ENCODE measurements at places on chromosomes 16 and 17.
A peak's percentile ranks its signal among the peaks of the same experiment; 100 is the strongest.

DNA sequence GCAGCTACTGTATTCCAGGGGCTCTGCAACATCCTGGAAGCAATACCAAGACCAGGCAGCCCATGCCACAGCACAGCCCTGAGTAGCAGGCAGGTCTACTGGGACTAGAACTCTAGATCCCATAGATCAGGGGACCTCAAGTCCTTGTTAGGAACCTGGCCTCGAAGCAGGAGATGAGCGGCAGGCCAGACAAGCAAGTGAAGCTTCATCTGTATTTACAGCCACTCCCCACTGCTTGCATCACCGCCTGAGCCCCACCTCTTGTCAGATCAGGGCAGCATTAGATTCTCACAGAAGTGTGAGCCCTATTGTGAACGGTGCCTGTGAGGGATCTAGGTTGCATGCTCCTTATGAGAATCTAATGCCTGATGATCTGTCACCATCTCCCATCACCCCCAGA lies 295.7 kb upstream of the TNRC6C start:
- no peak for DNase-seq

DNA sequence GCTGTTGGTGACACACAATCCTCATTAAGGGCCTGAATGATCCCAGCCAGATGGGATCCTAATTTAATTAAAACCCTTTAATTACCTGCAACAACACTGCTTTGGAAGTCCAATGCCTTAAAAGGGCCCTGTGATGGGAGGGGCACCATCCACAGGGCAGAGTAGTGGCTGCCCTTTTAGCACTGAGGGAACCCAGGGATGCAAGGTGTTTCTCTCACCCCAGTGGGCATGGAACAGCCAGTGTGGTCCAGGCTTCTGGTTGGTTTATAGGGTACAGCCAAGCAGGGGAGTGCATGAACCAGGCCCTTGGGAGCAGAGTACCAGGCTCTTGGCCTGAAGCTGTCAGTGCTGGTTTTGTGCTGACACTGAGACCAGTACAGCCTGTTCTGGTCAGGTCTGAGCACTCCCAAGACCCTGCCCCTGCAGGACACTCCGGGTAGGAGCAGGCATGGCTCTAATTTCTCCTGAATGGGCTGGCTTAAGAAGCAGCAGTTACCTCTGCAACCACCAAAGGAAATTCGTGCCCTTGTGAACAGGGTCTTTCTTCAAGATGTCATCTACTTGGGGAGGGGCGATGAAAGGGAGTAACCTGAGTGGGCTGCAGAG lies 9.9 kb downstream of the NXPH3 start:
- DNase-seq = no peak

GRCh38 chr17:1367351-1367745 lies 32.7 kb downstream of the YWHAE start:
- no peak for DNase-seq

- no peak for DNase-seq
Observed at GRCh38 chr17:41530062-41531048, 2.2 kb upstream of the KRT19 start.

DNA sequence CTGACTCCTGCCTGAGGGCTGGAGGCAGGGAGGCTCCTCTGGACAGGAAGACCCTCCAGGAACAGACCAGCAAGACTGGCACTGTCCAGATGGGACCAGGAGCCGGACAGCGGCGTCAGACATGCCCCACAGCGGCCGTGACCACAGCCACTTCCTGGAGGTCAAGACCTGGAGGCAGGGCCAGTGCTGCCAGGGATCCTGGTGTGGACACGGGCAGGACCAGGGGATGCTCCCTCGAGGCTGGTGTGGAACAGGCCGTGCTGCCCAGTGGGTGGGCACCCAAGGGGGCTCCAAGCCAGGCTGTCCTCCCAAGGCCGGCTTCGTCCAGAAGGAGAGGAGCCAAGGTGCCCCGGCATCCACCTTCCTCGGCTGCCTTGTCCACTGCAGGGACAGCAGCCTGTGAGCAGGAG lies 4.5 kb upstream of the CCDC57 start:
- no peak for DNase-seq

- DNase-seq = no peak
Observed at GRCh38 chr16:80940069-80940856, 66.4 kb downstream of the CMC2 start.

DNA sequence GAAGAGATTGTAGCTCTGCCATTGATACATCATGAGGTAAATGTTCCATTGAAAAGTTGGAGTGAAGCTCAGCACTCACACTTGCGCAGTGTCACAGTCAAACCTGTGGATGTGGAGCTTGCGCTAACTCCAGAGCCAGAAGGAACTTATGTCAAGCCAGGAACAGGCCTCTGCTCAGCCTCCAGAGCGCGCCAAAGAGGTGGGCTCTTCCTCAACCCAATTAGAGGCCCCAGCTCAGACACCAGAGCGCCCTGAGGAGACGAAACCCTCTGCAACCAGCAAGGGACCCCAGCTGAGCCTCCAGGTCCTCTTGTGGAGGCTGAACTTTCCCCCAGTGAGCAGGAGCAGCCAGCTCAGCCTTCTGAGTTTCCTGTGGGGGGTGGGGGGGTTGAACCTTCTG lies 61.5 kb upstream of the FBXO47 start:
- DNase-seq = no peak

- no peak for DNase-seq
Observed at GRCh38 chr16:50838165-50838564, 96.3 kb downstream of the CYLD start.

DNA sequence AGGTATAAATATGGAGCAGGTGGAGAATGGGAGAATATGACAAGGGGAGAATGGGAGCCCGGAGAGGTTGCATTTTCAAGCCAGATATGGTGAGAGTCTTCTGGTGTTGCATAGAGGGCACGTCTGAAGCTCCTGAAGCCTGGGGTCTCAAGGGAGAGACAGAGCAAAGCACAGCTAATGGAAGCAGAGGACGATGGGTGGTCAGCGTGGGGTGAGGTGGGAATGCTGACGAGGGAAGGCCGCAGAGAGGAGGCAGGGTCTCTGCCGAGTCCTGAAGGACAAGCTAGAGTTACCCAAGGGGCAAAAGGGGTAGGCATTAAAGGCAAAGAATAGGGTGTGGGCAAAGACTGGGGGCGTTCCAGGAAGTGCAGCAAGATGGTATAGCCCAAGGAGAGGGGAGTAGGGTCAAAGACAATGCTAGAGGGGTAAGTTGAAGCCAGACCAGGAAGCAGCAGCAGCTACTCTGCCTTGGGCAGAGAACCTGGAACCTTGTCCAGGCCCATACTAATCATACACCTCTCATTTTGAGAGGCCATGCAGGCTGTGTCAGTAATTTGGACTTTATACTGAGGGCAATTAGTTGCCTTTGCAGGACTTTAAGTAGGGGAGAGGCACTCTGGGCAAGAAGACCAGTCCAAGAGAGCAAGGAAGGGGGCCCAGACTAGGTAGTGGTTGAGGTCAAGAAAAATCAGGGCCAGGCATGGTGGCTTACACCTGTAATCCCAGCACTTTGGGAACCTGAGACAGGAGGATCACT lies 2.7 kb downstream of the OTOP3 start:
- DNase-seq = no peak

DNA sequence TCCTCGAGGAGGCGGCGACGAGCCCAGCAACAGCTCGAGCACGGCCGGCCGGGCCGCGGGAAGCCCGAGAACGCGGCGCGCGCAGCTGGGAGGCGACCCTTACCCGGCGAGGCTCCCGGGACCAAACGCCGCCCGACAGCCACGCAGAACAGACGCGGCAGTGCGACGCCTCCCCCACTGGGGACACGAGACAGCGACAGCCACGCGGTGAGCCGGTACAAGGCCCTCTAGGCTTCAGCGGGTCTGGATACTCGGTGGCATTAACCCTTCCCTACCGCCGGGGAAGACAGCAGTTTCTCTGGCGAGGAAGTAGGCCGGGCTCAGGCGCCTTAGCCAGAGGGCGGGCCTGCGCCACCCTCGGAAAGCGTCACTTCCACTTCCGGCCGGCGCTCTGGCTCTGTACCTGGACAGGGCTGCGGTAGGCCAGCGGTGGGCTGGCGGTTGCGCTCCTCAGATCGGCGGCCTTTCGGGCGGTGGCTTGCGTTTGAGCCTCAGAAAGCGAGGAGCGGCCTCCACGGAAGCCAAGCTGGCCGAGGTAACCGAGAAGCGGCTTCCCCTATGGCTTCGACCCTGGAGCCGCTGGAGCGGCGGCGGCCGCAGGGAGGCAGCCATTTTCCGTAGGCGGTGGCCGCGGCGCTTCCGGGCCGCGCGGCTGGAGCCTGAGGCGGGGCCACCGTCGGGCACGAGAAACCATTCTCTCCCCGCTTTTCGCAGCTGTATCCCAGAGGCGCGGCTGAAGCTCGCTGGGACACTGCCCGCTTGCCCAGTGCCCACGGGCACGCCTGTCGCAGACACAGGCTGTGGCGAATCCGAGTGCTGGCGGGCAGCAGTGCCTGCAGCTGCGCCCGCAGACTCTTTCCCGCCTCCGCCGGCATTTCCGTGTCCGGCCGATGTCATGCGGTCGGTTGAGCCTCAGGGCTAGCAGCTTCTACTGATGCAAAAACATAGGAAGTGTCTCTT lies at the start of the genes TIGD7 and ZNF75A:
Gene TIGD7 (minus strand): TSS at position 322 of the 960 bp plus-strand sequence. CDS start 4,816 bp downstream, outside the sequence.
Gene ZNF75A (plus strand): TSS at position 389 of the 960 bp plus-strand sequence. CDS start 2,932 bp downstream, outside the sequence.
- peak; percentile 90 for DNase-seq

- DNase-seq = no peak
Observed at GRCh38 chr17:22692066-22692805, 999.9 kb downstream of the KCNJ18 start.

DNA sequence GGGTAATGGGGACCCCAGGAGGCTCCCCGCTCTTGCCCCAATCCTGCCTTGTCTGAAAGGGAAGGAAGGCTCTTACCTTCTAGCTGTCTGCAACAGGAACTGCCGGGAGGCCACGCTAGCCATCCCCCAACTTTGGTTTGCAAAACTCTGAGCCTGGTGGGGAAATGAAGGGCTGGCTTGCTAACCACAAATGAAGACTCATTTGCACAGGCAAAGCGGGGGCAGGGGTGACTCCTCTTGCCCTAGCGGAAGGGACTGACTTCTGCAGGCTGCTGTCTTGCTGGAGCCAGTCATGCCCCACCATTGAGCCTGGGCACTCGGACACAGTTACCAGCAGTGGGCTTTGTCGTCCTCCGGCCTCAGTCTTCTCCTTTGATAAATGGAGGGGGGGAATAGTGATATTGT lies 52.6 kb downstream of the PLCG2 start:
- DNase-seq = peak; percentile 82

DNA sequence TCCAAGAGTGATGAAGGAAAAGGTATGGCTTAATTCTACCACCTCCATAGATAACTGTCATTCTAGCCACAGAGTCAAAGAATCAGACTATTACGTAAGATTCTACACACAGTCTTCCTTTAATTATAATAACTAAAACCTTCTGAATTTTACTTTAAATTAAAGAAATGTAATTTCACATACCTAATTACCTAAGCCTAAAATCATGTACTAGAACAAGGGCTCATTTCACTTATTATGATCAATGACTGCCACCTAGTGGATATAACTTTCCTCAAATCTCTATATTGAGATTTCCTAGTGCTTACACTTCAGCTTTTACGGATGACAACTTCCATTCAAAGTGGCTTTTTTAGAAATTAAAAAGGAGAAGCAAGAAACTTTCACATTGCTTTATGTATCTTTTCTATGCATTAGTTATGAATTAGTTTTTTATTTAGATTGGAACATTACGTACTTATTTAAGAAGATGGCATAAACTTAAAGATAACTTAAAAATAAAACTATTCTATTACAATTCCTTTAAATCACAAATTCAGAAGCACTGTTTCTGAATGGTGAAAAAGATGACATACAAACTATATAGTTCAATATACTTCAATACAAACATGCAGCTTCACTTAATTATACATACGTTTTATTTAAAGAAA lies 18.2 kb upstream of the ABCA10 start:
- peak; percentile 49 for DNase-seq

DNA sequence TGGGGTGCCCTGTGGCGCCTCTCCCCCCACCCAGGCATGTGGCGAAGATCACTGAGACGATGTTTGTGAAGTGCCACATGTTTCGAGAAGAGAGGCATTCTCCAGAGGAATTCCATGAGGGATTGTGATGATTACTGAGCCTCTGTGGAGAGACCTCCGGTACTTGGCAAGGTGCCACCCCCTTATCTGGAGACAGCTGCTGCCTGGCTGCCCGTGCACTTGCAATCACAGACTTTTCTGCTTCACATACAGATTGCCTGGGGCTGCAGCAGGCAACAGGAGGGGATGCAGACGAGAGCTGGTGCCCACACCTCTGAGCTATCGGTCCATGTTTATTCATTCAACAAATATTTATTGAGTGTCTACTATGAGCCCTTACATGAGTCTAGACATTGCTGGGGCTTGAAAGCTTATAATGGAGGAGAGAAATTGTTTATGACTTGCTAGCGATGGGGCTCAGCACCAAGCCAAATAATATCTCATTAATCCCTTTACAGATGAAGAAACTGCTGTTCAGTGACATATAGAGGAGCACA lies 317.2 kb upstream of the ZFHX3 start:
- DNase-seq = no peak

- no peak for DNase-seq
Observed at GRCh38 chr17:81869221-81870130, 1.7 kb downstream of the ARHGDIA start.

- no peak for DNase-seq
Observed at GRCh38 chr16:1770328-1771187, 785 bp downstream of the NME3 start.

GRCh38 chr17:7282752-7283321 lies 1.3 kb downstream of the SLC2A4 start:
- no peak for DNase-seq

DNA sequence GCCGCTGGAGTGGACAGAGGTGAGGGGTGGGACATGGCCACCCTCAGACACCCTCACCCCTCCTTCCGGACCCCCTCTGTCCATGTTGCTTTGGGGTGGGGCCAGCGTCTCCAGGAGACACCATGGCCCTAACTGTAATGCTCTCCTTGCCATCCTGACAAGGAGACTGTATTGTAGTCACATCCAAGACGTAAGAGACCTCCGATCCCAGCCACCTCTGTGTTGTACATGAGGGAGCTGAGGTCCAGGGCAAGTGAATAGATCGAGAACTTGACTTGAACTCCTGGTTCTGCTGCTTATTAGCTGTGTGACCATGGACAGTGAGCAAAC lies 30.2 kb downstream of the POLR3E start:
- DNase-seq = no peak

GRCh38 chr17:28173801-28174200 lies 131.3 kb downstream of the NLK start:
- no peak for DNase-seq

- DNase-seq = no peak
Observed at GRCh38 chr16:68197250-68197649, 38.7 kb downstream of the ESRP2 start.

Measured in MM.1S (cell line).